ENCODE measurements at places on chromosomes 4 and X. TPM values are rescaled to one million over a fixed set of nuclear protein-coding genes. Genes with fewer than 3 reads are reported as not detected.

DNA sequence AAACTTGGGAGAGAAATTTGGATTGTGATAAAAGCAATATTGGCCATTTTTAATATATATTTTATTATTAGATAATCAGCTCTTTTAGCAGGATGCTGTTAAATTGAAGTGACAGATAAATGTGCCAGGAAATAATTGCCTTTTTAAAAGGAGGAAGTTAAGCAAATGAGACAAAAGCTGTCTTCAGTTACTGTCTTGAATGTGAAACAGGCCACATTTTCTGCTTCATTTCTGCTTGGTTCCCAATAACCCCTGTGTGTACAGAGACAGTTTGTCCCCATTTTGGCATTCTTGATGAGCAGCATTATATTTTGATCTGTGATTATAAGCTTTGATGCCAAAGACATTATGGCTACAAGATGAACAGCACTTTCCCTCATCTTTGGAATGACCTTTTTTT lies 953 bp downstream of the EPGN start:
- DNase-seq: no peak

- no peak for DNase-seq
Measured at GRCh38 chr4:71212216-71212615, 126.6 kb upstream of the SLC4A4 start.

The PPEF1 gene
- polyA plus RNA-seq: not detected

The NEXMIF gene
- polyA plus RNA-seq: under 0.01 TPM

- no peak for DNase-seq
Measured at GRCh38 chrX:18468599-18468998, 43.2 kb downstream of the CDKL5 start.

The SPIN2A gene
- polyA plus RNA-seq: 1.2 TPM

The ATP1B4 gene
- polyA plus RNA-seq: not detected

- DNase-seq: no peak
Measured at GRCh38 chrX:7389576-7389975, 241.6 kb upstream of the PUDP start.
